Stimulated activated naive CD4-positive, alpha-beta T cell treated with Interleukin-2 at 50 U/mL for 16 hours (primary cell): ENCODE measurements at places on chromosomes 2 and 18.

- peak; percentile 6 for DNase-seq
Observed at GRCh38 chr2:189300916-189301315, 121.4 kb upstream of the COL5A2 start.

DNA sequence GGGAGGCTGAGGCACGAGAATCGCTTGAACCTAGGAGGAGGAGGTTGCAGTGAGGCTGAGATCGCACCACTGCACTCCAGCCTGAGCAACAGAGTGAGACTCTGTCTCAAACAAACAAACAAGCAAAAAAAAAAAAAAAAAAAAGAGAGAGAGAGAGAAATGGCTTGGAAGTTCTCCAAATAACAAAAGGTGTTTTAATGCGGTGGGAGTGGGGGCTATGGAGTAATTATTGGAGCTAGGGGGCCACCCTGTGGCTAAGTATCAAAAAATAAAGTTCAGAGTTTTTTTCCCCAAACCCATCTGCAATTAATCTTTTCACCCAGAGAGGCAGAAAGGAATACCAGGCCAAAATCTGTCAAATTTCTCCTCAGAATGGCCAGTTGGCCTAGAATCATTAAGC, 23.0 kb upstream of the CEP68 start:
- no peak for DNase-seq

- no peak for DNase-seq
Observed at GRCh38 chr18:59272891-59273758, at the start of gene RAX. TSS of gene RAX (minus strand) at chr18:59273454. CDS start at chr18:59273206, 248 bp downstream.

DNA sequence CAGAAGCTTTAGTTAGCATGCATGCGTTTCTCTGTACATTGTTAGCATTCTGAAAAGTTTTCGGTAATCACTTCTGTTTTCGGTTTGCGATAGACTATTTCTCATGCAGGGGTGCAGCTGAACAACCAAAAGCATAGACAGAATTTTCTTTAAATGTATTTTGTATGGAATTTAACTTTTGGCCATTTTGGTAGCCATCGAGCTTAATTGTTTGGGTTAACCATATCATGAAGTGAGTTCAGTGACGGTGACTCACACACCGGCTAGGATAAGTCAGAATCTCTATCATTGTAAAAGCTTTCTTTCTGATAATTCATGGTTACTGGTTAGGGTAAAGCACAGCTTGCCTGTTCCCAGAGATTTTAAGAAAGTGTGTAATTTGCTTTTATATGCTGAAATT, 107.2 kb downstream of the CD226 start:
- no peak for DNase-seq

DNA sequence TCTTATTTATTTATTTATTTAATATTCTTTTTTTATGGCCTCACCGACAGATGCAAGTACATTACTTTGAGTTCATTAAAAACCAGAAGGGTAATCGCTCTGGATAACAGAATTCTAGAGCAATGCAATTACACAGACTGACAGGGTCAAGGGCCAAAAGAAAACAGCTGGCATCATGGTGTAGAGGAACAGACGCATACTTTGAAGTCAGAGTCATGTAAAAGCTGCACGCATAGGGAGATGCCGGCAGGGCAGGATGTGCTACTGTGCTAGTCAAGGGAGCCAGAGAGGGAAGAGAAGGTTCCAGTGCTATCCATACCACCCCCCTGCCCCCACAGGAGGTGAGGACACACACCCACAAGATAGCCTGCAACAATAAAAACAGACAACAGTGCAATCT, 115.2 kb upstream of the TFCP2L1 start:
- no peak for DNase-seq

DNA sequence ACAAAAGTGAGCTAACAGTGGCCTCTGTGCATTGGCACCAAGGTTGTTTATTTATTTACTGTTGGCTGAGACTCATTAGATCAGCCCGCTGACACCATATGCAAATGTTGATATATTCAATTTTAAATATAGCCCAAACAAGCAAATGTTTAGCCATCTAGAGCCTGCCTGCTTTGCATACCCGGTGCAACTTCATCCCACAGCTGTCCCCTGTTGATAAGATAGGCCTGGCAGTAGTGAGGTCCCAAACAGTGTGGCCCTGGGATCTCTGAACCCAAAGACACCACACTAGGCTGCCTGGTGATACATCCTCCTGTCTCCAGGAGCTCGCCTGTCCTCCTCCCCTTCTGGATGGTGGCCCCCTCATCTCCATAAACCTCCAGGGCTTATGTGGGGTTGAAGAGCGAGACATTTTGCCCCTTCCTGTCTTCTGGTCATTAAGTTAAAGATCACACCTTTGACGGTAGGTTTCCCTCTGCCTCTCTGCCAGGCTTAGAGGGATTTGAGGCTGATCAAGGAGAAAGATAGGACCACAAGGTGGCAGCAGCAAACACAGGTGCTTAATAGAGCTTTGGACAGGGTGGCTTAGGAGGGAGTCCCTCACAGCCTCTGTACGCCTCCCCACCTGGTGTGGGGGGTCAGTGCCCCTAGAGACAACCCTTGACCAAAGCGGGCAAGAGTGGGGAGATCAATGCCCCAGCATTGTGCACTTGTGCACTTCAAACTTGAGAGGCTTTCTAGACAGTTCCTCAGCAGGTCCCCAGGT, 23.7 kb upstream of the MYO5B start:
- peak; percentile 6 for DNase-seq

- no peak for DNase-seq
Observed at GRCh38 chr2:112047537-112048235, 7.4 kb upstream of the TMEM87B start.

- no peak for DNase-seq
Observed at GRCh38 chr18:33606621-33607020, 28.6 kb downstream of the ASXL3 start.

GRCh38 chr2:128159437-128159836, 68.4 kb downstream of the UGGT1 start:
- DNase-seq = no peak

DNA sequence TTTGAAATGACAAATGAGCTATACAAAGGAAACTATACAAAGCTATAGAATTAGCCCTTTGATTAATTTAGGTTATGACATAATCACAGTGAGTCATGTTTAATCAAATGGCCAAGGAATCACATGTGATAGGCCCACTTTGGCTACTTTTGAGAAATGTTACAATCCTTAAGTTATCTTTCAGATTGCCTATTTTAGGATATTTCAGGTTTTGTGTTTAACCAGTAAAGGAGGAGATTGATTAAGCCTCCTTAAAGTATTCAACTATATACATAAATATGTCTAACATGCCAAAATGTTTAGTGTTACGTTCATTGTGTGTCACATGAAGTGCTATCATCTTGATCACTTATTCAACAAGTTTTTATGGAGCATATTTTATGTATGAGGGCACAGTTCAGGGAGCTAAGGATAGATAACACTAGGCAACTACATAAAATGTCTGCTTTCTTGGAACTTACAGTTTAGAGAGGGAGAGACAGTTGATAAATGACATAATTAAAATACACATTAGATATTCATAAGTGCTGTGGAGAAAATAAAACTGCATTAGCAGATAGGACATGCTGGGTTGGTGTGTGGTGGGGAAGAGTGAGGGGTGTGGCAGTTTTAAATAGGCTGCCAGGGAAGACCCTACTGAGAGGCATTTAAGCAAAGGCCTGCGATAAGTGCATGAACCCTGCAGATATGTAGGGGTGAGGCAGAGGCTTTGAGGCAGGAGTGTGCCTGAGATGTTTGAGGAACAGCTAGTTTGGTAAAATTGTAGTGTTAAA, 77.2 kb downstream of the LTBP1 start:
- no peak for DNase-seq

DNA sequence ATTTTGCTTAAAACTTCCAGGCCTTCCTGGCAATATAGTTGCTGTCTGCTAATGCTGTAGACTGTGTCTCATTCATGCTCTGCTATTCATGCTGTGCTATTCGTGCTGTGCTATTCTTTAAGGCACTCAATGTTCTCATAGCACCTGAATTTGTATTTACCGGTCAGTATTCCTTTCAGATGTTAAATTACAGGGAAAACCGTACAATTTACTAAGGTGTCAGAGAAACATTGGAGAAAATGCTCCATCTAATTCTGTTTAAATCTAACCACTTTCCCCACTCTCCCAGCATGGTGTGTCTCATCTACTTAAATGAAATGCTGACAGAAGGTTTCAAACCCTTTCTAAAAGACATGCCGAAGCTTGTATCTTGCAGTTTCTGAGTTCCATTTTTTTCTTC, 25.0 kb downstream of the FAM171B start:
- no peak for DNase-seq

GRCh38 chr2:38533180-38533579, 69.5 kb downstream of the HNRNPLL start:
- DNase-seq = no peak

DNA sequence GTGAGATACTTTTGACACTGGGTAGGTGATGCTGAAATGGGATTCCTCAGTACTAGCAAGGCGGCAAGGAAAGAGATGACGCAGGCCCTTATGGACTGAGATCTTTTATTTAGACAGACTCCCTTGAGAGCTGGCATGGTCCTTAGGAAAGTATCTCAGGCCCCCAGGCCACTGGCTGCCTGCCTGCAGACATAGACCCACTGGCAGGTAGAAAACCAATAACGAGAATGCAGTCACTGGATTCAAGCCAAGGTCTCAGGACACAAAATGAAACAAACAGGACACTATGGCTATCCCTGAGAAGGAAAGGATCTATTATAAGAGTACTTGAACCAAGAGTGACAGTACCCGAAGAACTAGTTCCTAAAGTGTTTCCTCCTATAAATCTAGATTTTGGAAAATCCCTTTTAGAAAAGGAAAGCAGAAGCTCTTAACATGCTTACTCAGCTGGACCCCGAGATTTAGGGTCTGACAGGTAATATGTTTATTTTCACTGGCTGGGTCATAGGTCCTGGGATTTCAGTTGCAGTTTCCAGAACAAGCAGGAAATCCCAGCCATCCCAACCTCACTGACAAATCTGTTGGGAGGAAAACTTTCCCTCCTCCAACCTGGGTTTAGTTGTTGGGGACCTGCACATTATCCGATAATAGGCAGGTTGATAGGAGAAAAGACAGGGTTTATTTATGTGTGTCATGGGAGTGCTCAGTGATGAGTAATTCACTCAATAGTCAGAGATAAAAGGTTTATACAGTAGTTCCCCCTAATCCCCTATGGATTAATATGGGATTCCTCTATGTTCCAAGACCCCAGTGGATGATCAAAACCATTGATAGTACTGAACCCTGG, 44.5 kb downstream of the COMMD1 start:
- DNase-seq = no peak

DNA sequence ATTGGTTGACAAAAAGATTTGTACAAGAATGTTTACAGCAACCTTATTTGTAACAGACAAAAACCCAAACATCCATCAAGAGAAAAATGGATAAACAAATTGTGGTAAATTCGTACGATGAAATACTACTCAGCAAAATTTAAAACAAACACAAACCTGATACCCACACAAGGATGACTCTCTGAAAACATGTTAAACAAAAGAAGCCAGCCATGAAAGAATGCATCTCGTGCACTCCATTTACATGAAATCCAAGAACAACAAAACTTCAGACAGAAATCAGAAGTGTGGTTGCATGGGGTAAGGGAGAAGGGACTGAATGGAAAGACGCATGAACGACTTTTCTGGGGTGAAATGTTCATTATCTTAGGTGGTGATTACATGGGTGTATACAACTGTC, 93.4 kb downstream of the SLC25A12 start:
- no peak for DNase-seq

DNA sequence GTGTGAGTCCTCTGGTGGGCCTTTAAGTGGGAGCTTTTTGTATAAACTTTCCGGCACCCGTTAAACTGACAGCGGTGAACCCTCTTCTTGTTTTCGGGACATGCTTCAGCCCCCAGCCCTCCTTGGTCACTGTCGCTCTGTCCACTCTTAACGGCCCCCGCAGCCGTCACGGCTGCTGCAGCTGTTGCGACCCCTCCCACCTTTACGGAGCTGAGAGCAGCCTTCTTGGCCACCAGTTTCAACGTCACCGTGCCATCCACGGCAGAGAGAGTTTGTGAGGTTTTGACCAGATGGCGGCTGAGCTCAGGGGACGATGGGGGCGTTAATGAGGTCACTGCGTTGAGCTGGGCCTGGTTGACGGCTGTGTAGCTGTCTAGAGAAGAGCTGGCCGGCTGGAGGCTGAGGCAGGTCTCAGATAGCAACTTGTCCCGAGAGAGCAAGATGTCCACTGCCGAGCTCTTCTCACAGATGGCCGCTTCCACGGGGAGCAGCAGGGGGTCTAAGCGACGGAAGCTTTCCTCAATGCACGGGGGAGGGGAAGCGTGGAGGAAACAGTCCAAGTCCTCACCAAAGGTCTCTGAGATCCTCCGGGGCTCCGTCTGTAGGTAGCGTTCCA, 41.9 kb downstream of the KLF7 start:
- DNase-seq = no peak

GRCh38 chr18:49911427-49911826, 98.1 kb upstream of the ACAA2 start:
- no peak for DNase-seq

DNA sequence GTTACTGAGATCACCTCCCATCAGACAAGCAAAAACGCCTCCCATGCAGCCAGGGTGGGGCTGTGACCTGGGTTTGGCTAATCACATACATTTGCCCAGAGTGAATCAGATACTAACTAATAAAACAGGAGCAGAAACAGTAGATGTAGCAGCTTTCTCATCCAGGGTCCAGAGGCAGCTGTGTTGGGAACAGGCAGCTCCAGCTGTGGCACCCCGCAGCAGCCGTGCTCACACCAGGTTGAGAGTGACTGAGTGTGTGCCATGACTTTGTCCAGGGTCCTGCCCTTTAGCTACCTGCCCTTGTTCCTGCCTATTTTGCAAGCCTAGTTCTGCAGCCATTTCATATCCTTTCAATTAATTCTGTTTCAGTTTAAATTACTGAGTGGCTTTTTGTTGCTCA, 20.5 kb downstream of the DDX18 start:
- DNase-seq = no peak

DNA sequence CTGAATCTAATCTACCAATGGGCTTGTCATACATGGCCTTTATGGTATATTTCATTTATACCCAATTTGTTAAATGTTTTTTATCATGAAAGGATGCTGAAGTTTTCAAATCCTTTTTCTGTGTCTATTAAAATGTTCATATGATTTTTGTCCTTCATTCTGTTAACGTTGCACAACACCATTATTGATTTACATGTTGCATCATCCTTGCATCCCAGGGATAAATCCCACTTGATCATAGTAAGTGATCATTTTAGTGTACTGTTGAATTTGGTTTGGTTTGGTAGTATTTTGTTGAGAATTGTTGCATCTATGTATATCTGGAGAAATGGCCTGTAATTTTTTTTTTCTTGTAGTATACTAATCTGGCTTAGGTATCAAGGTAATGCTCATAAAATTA, 9.4 kb downstream of the SP100 start:
- no peak for DNase-seq

- no peak for DNase-seq
Observed at GRCh38 chr2:240707821-240708220, 16.2 kb downstream of the AQP12A start.

- no peak for DNase-seq
Observed at GRCh38 chr2:78281164-78281563, 744.3 kb upstream of the REG3G start.

GRCh38 chr2:18659915-18660314, 70.5 kb upstream of the NT5C1B start:
- no peak for DNase-seq

- DNase-seq = no peak
Observed at GRCh38 chr2:168157926-168158325, 89.5 kb downstream of the STK39 start.
